ENCODE measurements at places on chromosomes 6 and 20.

- peak; percentile 70 for DNase-seq
These were observed 62.9 kb downstream of the QRSL1 start for GRCh38 chr6:106692112-106692818.

DNA sequence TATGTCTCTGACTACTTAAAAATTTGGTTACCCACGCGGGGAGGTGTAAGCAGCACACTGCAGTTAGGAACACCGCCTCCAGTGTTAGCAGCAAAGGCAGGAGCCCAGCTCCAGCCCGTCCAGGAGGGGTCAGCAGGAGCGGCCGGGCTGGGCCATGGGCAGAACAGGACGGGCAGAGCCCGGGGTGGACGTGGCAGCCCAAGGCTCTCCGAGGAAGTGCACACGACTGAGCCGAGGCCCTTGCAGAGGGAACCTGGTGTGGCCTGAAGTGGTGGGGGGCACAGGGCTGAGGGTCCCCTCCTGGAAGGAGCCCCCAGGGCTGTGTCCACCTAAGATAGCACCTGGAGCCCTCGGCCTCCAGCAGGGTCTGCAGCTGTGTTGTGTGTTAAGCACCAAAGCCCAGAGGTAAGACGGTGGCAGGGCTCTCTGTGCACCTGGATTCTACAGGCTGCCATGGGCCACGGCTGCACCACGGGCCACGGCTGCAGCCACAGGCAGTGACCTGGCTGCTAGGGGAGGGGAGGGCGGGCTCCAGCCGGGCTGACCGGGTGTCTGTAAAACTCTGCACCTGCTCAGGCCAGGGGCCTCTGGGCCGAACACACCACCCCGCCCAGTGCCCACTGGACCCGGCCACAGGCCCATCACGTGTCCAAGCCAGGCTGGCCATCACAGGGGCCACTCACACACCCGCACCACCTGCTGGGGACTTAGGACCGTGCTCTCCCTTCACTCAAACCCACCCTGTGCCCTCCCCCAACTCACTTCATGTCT is 6.6 kb downstream of the SLC2A4RG start:
- no peak for DNase-seq

- DNase-seq = no peak
These were observed 9.1 kb downstream of the FILIP1 start for GRCh38 chr6:75484535-75484934.

DNA sequence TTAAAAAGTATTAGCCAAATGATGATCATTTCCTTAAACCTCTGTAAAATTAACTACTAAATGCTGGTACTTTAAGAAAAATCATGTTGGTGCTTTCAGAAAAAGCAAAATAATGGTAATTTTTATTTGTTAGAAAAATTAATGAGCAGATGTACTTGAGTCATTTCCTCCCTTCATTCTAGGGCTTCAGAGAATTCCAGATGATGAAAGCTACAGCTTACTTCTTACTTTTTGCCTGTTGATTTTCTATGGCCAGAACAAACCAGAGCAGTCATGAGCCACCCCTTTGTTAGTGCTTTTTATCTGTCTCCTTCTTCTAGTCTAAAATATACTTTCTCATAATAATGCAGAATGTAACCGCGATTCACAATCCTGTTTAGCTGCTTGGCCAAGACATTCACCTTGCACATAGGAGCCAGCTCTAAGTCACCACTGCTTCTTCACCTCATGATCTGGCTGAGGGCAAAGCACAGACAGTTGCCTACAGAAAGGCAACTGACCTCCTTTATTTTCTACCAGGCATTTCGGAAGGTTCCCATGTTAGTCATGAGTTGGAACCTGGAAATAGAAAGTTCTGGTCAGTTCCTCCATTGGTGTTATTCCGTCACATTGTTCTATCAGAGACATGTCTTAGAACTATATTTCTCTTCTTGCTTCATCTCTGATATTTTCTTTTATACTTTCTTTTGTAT is 43.5 kb upstream of the TINAG start:
- no peak for DNase-seq

GRCh38 chr6:143059663-143060353 is 881 bp upstream of the AIG1 start:
- DNase-seq = peak; percentile 74

- no peak for DNase-seq
These were observed 68.0 kb upstream of the HIVEP1 start for GRCh38 chr6:11944111-11944510.

- no peak for DNase-seq
These were observed 5.6 kb downstream of the NR2E1 start for GRCh38 chr6:108171291-108171917.

- DNase-seq = no peak
These were observed 193.4 kb upstream of the LAMP5 start for GRCh38 chr20:9321007-9321406.

- DNase-seq = no peak
These were observed 66.6 kb downstream of the CDKAL1 start for GRCh38 chr6:20600831-20601230.

DNA sequence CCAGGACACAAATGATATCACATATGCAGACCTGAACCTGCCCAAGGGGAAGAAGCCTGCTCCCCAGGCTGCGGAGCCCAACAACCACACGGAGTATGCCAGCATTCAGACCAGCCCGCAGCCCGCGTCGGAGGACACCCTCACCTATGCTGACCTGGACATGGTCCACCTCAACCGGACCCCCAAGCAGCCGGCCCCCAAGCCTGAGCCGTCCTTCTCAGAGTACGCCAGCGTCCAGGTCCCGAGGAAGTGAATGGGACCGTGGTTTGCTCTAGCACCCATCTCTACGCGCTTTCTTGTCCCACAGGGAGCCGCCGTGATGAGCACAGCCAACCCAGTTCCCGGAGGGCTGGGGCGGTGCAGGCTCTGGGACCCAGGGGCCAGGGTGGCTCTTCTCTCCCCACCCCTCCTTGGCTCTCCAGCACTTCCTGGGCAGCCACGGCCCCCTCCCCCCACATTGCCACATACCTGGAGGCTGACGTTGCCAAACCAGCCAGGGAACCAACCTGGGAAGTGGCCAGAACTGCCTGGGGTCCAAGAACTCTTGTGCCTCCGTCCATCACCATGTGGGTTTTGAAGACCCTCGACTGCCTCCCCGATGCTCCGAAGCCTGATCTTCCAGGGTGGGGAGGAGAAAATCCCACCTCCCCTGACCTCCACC is 42.2 kb downstream of the SIRPA start:
- DNase-seq = no peak

All from adipocyte (in vitro differentiated cells).